ENCODE measurements at places on chromosomes 2 and 18.

GRCh38 chr18:80176334-80177073 is 67.4 kb downstream of the ADNP2 start:
- no peak for DNase-seq

DNA sequence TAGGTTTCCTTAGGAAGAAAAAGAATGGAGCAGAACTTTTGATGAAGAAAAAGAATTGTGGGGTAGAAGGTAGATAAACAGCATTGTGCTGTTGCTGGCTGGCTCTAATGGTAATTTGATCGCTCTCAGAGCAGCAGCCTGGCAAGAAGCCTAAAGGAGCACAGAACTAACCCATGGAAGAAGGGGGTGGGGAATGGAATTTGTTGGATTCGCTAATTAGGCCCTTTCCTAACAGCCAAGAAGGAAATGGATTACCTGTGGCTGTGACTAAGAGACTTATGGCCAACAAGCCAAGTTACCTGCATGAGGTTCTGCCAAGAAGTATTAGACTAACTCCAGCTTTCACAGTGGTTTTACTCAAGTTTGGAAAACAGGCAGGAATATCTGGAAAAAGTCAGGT is 210.6 kb downstream of the IKZF2 start:
- DNase-seq: no peak

GRCh38 chr2:48727560-48727959 is 28.0 kb downstream of the LHCGR start:
- DNase-seq: no peak

GRCh38 chr2:10389573-10389972 is 58.6 kb downstream of the ODC1 start:
- no peak for DNase-seq

- peak; percentile 40 for DNase-seq
Measured at GRCh38 chr2:43877782-43878464, 39.2 kb downstream of the ABCG8 start.

DNA sequence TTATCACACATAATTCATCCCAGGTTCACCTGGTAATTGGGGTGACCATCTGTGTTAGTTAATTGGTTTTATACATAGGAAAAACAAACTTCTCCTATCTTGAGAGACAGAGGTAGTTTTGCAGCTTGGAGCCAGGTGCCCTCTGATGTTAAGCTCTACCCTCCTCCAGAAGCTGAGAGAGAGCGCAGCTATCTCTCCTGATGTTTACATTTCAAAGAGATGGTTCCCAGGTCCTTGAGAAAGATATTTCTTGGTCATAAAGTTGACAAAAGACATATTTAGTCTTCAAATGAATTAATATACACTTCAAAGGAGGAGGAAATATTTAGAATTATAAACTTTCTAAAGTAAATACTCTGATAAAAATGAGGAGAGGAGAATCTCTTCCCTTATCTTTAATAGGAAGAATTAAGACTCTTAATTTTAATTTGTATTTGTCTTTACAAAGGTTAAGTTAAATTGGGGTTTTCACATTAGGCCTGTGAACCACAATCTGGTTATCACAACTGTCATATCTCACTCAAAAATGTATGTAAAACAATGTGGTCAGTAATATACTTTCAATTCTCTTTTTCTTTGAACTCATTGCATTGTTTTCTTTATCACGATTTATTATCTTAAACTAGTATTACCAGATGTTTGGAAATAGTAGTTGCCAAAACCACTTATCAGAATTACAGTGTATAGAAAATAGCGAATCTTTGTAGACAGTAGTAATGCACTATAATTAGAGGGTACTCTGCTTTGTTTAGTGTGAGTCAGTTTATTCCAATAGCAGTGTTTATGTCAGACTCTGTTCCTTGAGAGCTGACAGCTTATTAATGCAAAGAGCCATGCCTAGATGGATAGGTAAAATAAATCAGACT is 26.8 kb downstream of the SERPINB4 start:
- DNase-seq: no peak

DNA sequence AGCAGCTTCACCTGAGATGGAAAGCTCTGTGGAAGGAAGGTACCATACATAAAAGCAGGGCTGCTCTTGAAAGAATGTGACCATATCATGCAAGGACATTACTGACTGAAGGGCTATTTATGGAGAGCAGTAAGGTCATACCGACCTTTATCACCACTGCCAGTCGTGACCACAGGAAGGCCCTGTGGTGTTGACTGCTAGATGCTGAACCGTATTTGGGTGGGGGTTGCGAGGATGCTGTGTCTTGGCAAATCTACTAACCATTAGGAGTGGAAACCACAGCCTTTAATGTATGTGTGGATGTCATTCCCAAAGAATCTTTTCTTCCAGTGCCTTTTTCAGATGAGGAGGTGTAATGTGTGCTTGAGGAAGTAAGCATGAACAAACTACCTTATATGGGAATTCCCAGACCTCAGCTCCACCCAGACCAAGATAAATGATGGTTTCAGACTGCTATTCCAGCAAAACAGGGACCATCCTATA is 60.8 kb downstream of the LIMS1 start:
- no peak for DNase-seq

GRCh38 chr2:47389692-47390091 is 13.3 kb upstream of the MSH2 start:
- DNase-seq: no peak

DNA sequence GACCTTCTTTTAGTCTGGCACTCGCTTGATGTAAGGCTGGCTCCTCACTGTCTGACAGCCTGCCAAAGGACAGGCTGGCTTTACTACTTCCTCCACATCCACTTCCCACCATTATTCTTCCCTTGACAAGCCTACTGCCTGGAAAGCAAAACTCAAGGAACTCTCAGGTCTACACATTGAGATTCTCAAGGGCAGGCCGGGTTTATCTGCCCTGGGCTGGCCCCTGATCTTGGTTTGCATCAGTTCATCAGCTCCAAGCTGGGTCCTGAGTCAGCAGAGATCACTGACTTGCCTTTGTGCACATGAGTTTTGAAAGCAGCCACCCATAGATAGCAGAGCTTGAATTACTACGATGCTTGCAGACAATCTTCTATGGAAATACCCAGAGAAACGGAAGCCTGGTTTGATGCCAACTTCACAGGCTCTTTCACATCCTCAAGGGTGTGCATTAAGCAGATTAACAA is 53.9 kb downstream of the KCTD18 start:
- peak; percentile 41 for DNase-seq

GRCh38 chr2:231276987-231277386 is 78.6 kb downstream of the ARMC9 start:
- DNase-seq: no peak

Data from stimulated activated CD4-positive, alpha-beta T cell treated with anti-CD3 and anti-CD28 coated beads, Interleukin-15, amount 100 ng/mL, for 48 hours (primary cell).